ENCODE measurements at places on chromosomes 2 and 18. TPM values are rescaled to one million over a fixed set of nuclear protein-coding genes. Genes with fewer than 3 reads are reported as not detected.

TCF23 gene
- not detected for total RNA-seq

ADAM23 gene
- total RNA-seq: 24.2 TPM

SIX3 gene
- total RNA-seq: 0.55 TPM

FBXO15 gene
- 0.48 TPM for total RNA-seq

TMX3 gene
- total RNA-seq: 38.0 TPM

IL1F10 gene
- not detected for total RNA-seq

TLX2 gene
- total RNA-seq: 0.20 TPM

ATOH8 gene
- total RNA-seq: 0.22 TPM

ALK gene
- not detected for total RNA-seq

SLC35F5 gene
- 31.3 TPM for total RNA-seq

THSD7B gene
- total RNA-seq: 0.50 TPM

UNC80 gene
- total RNA-seq: 0.52 TPM

C2orf66 gene
- not detected for total RNA-seq

SNRNP27 gene
- total RNA-seq: 47.1 TPM

SFT2D3 gene
- total RNA-seq: 4.7 TPM

IL1B gene
- not detected for total RNA-seq

FEV gene
- total RNA-seq: not detected

CDH20 gene
- not detected for total RNA-seq

COLEC11 gene
- total RNA-seq: not detected

PHOSPHO2 gene
- 7.2 TPM for total RNA-seq

CRYBA2 gene
- not detected for total RNA-seq

LRRTM4 gene
- 12.0 TPM for total RNA-seq

FOXD4L1 gene
- total RNA-seq: not detected

SMYD1 gene
- total RNA-seq: 0.04 TPM

DNAJC5G gene
- total RNA-seq: 0.44 TPM

SLC4A3 gene
- 11.1 TPM for total RNA-seq

PLGLB2 gene
- 0.68 TPM for total RNA-seq

UGT1A6 gene
- total RNA-seq: not detected

QPCT gene
- not detected for total RNA-seq

LIPG gene
- 6.1 TPM for total RNA-seq

VWA3B gene
- total RNA-seq: not detected

SERPINE2 gene
- 36.1 TPM for total RNA-seq

MBD2 gene
- total RNA-seq: 34.0 TPM

DES gene
- 3.0 TPM for total RNA-seq

KLHL30 gene
- not detected for total RNA-seq

GYPC gene
- 14.0 TPM for total RNA-seq

IL36A gene
- total RNA-seq: not detected

CDK5R2 gene
- 0.11 TPM for total RNA-seq

Measured in H9 (cell line).